ENCODE measurements at places on chromosomes 5 and 9. TPM values are rescaled to one million over a fixed set of nuclear protein-coding genes. Genes with fewer than 3 reads are reported as not detected.

The BARHL1 gene
- total RNA-seq: not detected

The SOX30 gene
- total RNA-seq: not detected

The SPINK7 gene
- total RNA-seq: not detected

The WDR36 gene
- 11.9 TPM for total RNA-seq

The CARD9 gene
- 1.3 TPM for total RNA-seq

The IFNA5 gene
- total RNA-seq: not detected

The ACSL6 gene
- 2.1 TPM for total RNA-seq

The SKP2 gene
- 8.6 TPM for total RNA-seq

The ZFP2 gene
- 1.8 TPM for total RNA-seq

GRCh38 chr9:123662057-123662776 is 267.7 kb downstream of the DENND1A start:
- DNase-seq: no peak

DNA sequence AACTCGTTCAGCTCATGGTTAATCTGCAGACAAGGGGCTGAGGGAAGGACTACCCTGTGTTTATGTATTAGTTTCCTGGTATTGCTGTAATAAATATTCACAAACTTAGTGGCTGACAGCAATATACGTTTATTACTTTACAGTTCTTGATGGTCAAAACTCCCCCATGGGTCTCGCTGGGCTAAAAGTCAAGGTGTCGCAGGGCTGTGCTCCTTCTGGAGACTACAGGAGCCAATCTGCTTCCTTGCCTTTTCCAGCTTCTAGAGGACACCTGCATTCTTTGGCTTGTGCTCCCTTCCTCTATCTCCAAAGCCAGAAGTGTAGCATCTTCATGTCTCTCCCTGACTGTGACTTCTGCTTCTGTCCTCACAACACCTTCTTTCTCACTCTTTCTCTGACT is 653.8 kb upstream of the RIOK2 start:
- no peak for DNase-seq

GRCh38 chr9:131358556-131358955 is 35.3 kb upstream of the PRRC2B start:
- DNase-seq: no peak

DNA sequence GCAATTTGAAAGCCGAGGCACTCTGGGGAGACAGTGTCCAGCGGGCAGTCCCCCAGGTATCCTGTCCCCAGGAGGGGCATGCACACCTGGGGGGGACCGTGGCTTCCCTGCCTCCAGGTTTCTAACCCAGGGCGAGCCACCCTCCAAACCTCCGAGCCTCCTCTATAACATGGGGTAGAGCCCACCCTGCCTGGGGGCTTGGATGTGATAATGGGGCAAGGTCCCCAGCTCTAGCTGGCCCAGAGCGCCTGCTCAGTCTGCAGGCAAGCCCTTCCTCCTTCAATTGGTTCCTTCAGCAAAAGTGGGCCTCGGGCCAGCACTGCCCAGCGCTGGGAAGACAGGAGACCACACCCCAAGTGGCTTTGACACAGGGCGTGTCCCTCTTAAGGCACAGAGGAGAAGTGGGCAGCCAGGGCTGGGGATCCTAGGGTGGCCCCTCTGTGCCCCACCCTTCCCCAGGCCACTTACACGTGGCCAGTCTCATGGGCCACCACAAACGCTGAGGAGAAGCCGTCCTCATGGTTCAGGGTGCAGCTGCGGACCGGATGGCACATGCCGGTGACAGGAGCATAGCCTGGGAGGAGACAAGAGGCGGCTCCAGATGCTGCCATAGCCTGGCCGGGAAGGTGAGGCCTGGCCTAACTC is 94.3 kb downstream of the ZNF354C start:
- DNase-seq: peak; percentile 5

- DNase-seq: no peak
Observed at GRCh38 chr5:154865466-154866184, 7.2 kb downstream of the CNOT8 start.

DNA sequence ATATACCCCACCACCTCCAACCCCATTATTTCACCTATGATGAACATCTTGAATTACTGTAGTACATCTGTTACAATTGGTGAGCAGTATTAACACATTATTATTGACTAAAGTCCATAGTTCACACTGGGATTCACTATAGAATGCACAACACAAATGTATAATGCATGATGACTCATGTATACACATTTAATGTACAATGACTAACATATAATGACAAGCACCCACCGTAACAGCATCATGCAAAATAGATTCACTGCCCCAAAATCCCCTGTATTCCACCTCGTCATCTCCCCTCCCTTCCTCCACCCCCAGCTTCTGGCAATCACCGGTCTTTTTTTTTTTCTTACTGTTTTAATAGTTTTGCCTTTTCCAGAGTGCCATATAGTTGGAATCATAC is 47.1 kb upstream of the NEK6 start:
- no peak for DNase-seq

- no peak for DNase-seq
Observed at GRCh38 chr5:5882706-5883105, 460.2 kb downstream of the ICE1 start.

- DNase-seq: no peak
Observed at GRCh38 chr5:54616518-54617220, 99.1 kb downstream of the SNX18 start.

DNA sequence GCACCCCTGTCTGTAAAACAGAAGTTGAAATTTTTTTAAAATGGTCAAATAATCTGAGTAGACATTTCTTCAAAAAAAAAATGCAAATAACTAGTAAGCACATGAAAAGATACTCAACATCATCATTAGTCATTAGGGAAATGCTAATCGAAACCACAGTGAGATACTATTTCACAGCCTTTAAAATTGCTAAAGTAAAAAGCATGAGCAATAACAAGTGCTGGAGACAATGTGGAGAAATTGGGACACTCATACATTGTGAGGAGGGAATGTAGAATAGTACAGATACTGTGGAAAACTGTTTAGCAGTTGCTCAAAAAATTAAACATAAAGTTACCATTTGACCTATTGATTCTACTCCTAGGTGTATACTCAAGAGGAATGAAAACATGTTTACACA is 58.4 kb upstream of the RUSC2 start:
- no peak for DNase-seq

DNA sequence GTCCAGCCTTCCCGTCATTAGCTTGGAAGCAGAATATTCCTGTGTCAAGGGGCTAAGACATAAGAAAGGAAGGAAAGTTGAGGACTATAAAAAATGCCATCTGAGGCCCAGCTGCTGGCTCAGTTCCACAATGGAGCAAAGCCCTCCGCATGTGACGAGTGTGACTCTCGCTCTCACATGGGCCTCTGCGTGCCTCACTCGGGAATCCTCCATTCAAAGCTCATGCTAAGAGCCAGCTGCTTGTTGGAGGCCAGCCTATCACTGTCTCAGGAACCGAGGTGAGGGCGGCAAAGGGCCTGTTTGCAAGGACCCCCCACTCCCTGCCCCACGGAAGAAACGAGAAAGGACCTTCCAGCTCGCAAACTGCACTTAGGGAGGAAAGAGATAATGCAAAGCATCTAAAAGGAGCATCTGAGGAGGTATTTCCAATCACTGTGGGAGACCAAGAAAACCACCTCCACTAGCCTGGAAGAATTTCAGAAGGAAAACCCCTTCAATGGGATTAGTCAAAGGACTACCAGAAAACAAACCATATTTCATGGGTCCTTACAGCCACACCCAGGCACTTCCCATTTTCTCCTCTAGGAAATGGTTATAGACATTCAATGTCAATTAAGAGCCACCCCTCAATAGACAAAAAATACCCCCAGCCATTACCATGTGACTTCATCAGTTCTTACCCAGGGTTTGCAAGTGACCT is 95.3 kb downstream of the PRRT1B start:
- no peak for DNase-seq

DNA sequence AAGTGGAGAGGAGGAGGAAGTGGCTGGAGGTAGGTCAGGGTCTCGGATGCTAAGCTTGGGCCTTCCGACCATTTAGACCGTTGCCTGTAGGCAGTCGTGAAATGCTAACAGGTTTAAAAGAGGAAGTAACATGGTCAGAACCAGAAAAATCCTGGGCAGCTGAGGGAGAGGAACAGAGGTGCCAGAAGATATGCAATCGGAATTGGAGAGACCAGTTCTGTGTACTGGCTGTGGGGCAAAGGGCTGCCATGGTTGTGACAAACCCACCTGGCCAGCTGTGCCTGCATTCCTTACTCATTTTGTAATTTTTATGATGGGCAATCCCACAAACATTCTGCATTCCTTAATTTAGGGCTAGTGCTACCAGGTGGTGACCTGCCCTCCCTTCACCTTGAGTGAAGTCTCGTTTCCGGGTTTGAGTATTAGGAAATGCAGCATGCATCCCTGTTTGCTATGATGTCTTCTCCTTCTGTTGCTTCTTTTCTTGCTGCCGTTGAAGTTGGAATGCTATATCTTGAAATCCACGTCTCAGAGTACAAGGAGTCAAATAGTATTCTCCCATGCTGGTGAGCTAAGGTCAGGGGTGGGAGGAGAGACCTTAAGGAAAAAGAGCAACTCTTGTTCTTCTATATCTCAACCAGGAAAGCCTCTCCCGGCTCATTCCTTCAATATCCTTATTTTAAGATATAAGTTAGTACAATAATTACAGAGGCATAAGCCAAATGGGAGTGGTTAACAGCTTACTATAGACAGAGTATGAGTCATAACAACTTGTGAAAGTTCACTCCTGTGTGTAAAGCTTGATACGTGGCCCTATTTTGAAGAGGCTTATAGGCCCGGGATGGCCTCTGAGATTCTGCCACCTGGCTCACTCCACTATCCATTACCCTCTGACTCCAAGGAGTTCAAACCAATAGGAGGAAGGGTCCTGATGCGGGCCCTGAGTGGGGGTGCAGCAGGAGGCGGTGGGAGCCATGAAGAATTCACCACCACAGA is 37.0 kb downstream of the B4GALT1 start:
- peak; percentile 36 for DNase-seq

DNA sequence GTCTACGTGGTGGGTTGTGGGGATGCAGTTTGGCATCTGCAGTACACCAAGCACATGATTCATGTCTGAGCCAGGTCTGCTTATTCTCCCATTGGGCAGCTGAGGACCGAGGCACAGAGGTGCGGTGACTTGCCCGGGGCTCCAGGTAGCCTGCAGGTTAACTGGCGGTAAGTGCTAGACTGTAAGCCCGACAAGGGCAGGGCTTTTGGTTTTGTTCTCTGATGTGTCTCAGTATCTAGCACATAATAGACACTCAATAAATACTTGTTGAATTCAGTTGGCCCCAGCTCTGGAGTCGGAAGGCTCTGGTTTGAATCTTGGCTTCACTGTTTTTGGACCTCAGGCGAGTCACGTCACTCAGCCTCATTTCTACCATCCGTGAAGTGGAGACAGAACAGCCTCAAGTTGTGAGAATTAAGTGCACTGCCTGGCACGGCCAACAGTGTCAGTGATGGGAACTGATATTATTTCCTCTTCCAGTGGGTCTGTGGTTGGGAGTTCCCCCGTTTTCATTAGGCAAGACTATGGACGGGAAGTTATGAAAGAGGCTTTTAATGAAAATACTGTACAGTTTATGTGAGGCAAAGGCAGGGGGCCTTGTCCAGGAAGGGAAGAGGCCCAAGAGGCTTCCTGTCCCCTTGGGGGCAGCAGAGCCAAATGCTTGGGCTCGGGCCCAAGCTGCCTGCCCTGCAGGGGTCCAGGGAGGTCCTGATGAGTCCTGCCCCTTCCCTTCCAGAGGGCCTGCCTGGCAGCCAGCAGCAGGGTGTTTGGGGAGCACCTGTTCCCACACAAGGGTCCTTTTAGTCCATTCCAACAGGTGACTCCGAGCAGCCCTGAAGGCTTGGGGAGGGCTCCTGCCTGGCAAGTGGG is 3.3 kb downstream of the PRELID1 start:
- DNase-seq: no peak

GRCh38 chr9:2299156-2299842 is 284.2 kb downstream of the SMARCA2 start:
- DNase-seq: peak; percentile 81

- DNase-seq: no peak
Observed at GRCh38 chr9:89225036-89225435, 46.4 kb upstream of the SHC3 start.

DNA sequence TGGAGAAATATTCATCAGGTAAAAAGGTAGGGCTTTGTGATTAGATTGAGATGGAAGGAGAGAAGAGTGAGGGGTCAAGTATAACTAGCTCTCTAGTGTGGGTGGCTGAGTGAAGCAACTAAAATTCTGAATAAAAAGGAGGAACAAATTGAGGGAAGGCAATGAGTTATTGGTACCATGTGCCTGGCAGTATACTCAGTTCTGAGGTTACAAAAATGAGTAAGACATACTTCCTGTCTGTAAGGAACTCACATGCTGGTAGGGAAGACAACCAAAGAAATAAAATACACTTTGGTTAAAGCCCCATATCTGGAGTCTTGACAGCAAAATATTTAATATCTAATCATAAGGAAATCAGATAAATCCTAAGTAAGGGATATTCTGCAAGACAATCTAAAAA is 476.8 kb upstream of the C9orf72 start:
- no peak for DNase-seq

GRCh38 chr5:110343616-110344015 is 382.9 kb downstream of the TMEM232 start:
- no peak for DNase-seq

GRCh38 chr5:166509085-166509484 is 1782.4 kb upstream of the WWC1 start:
- DNase-seq: no peak

- no peak for DNase-seq
Observed at GRCh38 chr5:79346420-79346824, 110.5 kb downstream of the JMY start.

- DNase-seq: peak; percentile 94
Observed at GRCh38 chr9:124799274-124800006, 22.5 kb downstream of the OLFML2A start.

DNA sequence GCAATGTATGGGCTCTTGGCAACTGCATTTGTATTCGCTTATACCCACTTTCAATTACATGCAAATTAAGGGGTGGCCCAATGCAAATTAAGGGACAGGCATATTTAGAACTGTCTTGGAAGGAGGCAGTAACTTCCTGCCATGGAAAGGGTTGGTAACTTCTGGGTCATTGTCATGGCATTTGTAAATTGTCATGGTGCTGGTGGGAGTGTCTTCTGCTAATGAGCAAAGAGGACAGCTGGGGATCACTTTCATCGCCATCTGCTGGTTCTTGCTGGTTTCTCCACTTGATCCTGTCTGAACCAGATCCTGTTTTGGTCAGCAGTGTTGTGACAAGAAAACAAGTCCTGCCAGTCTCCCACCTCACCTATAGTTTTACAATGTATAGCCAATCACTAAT is 23.3 kb upstream of the UGT3A2 start:
- DNase-seq: no peak

DNA sequence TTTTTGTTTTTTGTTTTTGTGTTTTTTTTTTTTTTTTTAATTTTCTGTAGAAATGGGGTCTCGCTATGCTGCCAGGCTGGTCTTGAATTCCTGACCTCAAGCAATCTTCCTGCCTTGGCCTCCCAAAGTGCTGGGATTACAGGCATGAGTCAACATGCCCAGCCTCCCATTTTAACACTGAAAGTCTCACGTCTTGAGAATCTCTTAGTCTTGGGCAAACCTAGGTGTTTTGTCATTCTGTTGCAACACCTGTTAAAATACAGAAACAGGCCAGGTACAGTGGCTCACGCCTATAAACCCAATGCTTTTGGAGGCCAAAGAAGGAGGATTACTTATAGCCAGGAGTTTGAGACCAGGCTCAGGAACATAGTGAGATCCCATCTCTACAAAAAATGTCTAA is 599.0 kb downstream of the TLR4 start:
- DNase-seq: no peak

All from body of pancreas (tissue), 4 donors.